ENCODE measurements at places on chromosomes 13 and 19.

- no peak for DNase-seq
Observed at GRCh38 chr13:80235967-80236302, 105.0 kb downstream of the SPRY2 start.

DNA sequence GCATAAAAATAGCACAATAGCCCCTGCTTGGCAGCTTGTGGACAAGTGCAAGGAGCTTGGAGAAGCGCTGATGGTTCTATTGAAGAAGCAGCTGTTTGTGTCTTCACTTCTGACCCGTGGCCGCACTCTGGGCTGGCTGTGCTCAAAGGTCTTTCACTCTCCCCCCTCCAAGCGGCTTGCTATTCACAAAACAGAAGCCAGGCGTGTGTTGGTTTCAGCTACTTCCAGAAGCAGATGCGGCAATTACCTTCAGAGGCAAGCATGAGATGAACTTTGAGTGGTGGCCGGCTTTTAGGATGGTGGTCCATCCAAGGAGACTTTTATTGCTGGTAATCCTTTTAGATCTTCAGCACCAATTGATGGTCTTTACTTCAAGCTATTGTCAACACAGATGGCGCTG lies 188.5 kb upstream of the ARGLU1 start:
- no peak for DNase-seq

- DNase-seq: no peak
Observed at GRCh38 chr13:64534302-64534701, 2695.8 kb downstream of the PCDH9 start.

DNA sequence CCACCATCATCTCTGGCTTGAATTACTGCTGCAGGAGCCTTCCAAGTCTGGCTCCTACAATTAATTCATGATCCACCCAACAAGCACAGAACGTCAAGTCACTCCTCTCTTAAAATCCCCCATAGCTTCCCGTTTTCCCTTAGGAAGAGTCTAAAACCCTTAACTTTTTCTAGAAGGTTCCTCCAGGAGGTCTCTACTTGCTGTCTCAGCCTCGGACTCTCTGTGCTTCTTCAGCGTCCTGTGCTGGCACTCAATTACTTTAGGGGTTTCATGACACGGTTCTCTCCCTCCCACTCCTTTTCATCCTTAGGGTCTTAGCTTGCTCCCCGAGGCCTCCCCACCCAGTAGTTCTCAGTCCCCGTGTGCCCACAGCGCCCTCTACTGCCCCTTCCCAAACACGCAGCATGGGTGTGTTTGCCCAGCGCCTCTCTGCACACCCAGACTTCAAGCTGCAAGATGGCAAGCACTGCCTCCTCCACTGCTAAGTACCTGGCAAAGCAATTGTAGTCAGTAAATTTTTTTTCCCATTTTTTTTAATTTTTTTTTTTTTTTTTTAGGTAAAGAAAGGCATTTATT lies 25.8 kb upstream of the MAP3K10 start:
- DNase-seq: peak; percentile 44

DNA sequence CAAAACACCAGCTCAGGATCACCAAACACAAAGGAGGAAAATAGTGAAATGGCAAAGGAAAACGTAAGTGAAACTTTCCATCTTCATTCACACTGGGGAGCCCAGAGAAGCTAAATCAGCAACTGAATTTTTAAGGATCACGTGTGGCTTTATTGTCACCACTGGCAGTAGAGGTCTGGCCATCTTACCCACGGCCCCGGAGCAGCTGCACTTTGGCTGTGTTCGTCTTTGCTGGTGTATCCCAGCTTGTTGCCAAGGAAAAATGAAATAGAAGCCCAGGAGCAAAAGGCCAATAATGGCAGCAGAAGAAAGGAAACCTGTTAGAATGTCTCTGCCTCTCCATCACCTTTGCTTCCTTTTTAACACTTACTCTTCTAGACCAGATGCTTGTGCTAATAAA lies 274.7 kb downstream of the FOXO1 start:
- no peak for DNase-seq

GRCh38 chr19:13909430-13909829 lies 3.4 kb downstream of the CC2D1A start:
- DNase-seq: no peak

DNA sequence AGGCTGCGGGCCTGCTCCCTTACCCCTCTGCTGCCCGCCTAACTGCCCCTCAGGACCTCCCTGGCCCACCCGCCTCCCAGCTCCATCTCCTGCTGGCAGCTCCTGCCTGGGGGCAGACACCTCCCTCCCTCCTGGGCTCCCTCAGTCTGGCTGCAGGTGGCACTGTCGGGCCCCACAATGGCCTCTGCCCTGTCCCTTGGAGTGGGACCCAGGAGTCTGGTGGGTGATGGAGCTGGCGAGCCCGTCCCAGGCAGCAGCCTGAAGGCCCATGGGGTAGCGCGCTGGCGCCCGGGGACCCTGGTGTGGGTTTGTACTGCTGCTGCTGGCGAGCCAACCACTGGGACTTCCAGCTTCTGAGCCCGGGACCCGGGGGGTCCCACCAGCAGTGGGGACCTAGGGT lies 83.6 kb downstream of the KDM4B start:
- DNase-seq: no peak

- no peak for DNase-seq
Observed at GRCh38 chr13:77892491-77892890, 26.1 kb downstream of the EDNRB start.

GRCh38 chr19:37346091-37346490 lies 24.8 kb upstream of the ZNF527 start:
- DNase-seq: no peak

DNA sequence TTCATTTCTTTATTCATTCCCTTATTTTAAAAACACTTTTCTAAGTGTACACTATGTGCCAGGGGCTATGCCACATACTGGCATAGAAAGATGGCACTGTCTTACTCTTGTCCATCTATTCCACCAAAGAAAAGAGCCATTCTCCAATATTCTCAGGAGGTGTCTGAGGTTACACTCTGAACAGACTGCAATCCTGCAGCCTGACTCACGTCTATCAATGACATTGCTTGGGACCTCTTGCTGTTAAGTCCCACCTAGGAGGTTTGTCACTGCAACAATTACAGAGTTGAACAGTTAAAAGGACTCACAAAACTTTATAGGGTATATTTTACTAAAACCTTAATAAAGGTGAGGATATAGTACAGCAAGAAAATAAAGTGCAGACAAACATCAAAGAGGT lies 512.9 kb upstream of the HTR2A start:
- no peak for DNase-seq

GRCh38 chr19:2475702-2476450 lies at the start of gene GADD45B:
Gene GADD45B (plus strand): TSS chr19:2476127. CDS start chr19:2476359, 232 bp downstream.
- DNase-seq: peak; percentile 94

GRCh38 chr13:84121456-84121855 lies 239.2 kb upstream of the SLITRK1 start:
- DNase-seq: no peak

GRCh38 chr19:29798774-29799497 lies 12.9 kb upstream of the CCNE1 start:
- no peak for DNase-seq

DNA sequence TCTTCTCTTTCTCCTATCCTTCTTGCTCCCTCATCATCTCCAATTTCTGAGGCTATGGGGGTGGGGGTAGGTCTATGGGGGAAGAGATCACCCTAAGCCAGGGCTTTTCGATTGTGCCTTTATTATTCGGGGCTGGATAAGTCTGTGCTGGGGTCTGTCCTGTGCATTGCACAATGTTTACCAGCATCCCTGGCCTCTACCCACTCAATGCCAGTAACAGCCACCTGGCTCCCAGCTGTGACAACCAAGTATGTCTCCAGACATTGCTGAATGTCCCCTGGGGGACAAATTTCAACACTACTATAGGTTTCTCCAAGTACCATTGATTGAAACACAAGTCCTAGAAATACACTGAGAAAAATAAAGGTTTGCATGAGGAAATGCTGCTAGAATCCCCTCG lies 13.2 kb downstream of the CBY2 start:
- no peak for DNase-seq

DNA sequence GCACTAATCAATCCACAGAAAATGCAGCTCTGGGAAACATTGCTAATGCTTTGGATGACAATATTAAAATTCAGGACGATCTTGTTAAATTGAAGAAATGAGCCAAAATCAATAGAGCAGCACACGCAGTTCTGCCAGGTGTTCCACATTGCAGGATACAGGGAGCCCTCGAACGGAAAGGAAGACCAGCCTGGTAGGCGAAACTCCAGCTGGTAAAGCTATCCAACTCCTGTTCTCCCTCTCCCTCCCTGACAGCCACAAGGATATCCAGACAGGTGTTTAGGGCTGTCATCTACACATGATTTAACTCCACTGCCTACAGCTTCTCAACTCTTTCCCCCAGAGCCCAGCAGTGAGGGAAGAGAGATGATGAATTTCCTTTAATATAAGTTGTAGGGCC lies 67.7 kb downstream of the EPSTI1 start:
- DNase-seq: no peak

DNA sequence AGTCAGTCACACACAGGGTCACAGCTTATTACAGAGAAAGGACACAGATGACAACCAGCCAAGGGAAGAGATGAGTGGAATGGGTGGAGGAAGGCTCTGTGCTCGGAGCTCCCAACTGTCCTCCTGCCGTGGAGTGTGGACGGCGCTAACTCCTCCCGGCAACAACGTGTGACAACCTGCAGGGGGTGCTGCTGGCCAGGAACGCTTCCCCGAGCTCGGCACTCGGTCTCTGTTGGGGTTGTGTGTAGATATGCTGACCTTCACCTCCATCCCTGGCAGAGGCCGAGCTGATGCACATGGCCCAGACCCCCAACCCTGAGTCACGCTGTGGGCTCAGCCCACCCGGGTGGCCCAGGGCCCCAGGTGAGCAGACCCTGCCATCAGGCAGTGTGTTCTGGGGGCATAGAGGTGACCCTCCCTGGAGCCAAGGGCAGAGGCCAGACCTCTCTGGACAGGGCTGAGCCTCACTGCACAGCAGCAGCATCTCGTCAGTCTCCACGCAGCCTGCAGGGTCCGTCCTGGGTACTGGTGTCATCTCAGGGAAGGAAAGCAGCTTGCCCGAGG lies 14.1 kb downstream of the ZNF444 start:
- DNase-seq: no peak

DNA sequence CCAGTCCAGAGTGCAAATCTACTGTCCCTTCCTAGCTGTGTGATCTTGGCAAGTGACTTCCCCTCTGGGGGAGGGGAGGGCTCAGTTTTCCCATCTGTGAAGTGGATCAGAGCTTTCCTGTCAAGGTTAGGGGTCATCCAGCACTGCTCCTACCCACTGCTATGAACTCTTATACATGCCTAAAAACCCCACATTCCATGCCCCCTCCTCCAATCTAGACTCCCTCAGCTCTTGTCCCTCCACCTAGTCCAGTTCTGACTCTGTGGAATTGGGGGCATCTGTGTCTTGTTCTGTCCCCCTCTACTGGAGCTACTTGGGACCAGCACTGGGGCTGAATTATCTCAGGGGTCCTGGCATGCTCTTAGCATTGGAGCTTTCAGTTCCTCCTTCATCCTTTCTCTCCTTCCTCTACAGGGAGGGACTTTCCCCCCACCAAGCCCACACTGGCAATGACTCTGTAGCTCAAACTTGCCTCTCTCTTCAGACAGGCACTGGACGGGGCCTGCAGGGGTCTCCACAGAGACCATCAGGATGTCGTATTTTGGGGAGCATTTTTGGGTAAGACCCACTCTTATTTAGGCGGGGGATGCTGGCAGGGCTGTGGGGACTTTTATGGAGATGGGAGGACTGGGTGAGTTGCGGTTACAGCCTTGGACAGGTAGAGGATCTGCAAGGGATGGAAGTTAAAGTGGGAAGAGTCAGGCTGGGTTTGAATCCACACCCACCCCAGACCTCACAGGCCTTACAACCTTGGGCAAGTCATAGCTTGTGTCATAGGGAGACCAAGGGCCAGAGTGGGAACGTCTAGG lies 3.6 kb downstream of the FCHO1 start:
- no peak for DNase-seq

GRCh38 chr19:30923096-30923495 lies 426.1 kb downstream of the TSHZ3 start:
- no peak for DNase-seq

- DNase-seq: no peak
Observed at GRCh38 chr13:39016787-39017186, 21.1 kb downstream of the PROSER1 start.

DNA sequence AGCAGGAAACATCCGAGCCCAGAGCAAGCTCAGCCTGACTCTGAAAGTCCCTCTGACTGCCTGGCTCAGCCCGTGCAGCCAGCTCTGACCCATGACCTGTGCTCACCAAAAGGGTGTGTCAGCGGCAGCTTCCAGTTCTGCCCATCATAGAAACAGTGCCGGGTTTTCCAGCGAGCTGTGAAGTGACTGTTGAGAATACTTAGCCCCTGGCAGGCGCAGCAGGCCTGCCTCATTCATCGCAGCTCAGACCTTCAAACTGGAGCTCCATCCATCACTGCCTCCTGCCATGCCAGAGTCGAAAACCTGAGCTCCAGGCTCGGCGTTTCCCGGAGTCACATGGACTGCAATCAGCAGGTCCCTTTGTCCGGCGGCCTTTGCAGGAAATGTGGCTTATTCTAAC lies 16.3 kb upstream of the GSX1 start:
- no peak for DNase-seq

DNA sequence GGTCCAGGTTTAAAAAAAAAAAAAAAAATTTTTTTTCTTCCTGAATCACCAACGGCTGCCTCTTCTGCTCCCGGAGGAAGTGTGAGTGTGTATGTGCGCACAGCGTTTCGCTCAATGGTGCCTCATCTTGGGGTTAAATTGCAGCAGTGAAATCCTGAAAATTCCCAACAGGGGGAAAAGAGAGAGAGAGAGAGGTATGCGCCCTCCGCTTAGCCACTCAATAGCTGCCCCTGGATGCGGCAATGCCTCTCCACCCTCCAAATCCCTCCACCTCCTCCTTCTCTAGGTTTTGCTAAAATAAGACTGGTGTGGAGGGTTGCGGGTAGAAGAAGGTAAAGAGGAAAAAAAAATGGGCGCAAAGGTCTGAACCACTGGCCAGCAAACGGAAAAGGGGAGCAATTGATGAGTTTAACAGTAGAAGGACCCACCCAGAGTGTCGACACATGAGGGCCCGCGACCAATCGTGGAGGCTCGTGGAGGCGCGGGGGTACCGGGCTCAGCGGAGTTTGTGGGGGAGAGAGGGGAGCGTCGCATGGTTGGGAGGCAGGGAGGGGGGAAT lies 853 bp upstream of the CACNA1A start:
- no peak for DNase-seq

DNA sequence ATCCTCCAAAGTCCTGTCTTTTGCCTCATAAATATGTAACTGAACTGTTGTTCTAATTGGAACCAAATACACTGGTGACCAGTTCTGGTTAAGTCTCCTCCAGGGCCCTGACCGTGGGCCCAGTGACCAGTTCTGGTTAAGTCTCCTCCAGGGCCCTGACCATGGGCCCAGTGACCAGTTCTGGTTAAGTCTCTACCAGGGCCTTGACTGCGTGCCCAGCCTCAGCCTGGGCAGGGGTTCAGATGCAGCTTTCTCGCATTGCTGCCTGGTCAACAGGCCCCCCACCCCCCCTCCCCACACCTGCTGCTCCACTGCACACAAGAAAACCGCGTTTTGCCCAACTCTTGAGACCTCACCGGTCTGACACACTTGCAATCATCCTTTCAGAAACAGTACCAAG lies 3.8 kb upstream of the GRTP1 start:
- no peak for DNase-seq

Measured in stimulated activated CD8-positive, alpha-beta memory T cell treated with anti-CD3 and anti-CD28 coated beads, Interleukin-7, amount 100 ng/mL, for 24 hours (primary cell).